ENCODE measurements at places on chromosomes 5 and 9.

- DNase-seq = no peak
These were observed 159.2 kb downstream of the NSG2 start for GRCh38 chr5:174204535-174205313.

DNA sequence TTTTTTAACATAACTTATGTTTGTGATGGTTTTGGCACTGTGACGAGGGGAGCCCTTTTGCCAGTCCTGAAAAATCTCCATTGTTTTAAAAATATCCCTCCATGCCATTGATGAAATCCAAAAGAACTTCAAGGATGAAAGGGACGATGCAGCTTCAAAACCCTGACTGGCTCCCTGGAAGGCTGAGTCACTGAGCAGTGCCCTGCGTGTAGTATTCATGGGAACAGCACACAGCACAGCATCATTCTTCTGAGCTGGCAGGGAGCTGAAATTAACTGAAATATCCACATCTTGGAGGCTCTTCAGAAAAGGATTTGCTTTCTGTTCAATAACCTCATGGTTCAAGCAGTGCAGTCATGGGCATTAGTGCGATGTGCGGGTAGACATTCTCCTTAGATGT, 29.7 kb downstream of the PDE4D start:
- no peak for DNase-seq

DNA sequence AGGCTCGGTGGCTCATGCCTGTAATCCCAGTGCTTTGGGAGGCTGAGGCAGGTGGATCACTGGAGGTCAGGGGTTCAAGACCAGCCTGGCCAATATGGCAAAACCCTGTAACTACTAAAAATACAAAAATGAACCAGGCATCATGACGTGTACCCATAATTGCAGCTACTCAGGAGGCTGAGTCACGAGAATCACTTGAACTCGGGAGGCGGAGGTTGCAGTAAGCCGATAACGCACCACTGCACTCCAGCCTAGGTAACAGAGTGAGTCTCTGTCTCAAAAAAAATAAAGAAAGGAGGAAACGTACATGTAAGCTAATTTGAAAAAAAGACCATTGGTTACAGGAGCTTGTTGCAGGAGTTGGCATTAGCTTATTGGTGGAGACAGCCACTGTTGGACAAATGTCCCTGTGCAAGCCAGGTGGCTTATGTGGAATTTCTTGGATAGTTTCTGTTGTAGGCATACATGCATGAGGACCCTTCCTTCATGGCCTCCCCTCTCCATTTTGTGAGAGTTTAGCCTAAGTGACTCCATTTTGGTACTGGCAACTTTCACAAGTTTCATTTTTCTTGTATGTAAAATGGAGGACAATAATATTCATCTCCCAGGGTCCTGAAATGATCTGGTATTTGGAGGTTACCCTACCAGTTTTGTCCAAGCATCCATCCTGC, 16.8 kb upstream of the RAB14 start:
- no peak for DNase-seq

- DNase-seq = no peak
These were observed 928 bp upstream of the SELENOP start for GRCh38 chr5:42812620-42813019.

- DNase-seq = no peak
These were observed 4.1 kb upstream of the HDHD3 start for GRCh38 chr9:113380869-113381378.

- no peak for DNase-seq
These were observed 96.1 kb downstream of the C9orf152 start for GRCh38 chr9:110111868-110112267.

DNA sequence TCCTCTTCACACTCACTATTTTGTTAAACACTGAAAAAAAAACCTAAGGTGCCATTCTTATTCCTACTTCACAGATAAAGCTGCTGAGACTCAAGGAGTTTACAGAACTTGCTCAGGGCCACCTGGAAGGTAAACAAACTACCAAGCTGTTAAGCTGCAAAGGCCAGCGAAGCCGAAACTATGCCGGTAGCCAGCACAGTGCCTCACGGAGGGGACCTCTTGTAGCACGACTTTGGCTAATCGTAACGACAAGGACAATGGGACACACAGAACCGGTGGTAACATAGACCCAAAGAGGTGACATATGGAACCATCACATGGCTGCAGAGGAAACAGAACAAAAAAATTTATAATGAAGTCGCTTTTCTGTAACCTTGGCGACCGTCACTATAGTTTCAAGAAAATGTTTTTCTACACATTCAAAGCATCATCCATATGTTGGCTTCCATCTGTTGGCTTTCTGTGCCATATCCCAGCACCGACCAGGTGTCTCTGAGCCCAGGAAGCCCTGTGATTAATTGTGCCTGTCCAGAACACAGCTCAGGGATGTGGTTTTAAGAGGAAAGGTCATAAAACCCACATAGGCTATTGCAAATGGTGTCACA, 60.3 kb downstream of the S1PR3 start:
- DNase-seq = no peak

DNA sequence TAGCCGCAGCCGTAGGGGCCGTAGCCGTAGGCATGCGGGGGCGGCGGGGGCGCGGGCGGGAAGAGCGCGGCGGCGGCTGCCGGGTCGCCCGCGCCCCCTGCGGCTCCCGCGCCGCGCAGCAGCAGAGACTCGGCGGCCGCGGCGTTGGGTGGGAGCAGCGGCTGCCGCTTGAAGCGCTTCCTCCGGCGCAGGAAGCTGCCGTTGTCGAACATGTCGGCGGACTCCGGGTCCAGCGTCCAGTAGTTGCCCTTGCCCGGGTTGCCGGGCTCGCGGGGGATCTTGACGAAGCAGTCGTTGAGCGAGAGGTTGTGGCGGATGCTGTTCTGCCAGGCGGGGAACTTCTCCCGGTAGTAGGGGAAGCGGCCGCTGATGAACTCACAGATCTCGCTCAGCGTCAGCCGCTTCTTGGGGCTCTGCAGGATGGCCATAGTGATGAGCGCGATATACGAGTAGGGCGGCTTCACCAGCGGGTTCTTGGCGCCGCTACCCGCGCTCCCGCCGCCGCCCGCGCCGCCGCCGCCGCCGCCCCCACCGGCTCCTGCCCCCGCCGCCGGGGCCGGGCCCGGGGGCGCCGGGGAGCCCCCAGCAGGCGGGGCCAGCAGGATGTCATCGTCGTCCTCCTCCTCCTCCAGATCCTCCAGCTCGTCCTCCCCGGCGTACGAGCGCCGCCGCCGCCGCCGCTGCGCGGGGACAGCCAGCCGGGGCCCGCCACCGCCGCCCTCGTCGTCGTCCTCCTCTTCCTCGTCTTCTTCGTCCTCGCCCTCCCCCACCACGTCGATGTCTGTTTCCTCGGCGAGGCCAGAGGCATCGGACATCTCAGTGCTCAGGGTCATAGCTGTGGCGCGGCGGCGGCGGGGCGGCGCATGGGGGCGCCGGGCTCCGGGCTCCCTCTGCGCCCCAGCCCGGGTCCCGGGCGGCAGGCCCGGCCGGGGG, 781 bp downstream of the FOXD1 start:
- peak; percentile 32 for DNase-seq

DNA sequence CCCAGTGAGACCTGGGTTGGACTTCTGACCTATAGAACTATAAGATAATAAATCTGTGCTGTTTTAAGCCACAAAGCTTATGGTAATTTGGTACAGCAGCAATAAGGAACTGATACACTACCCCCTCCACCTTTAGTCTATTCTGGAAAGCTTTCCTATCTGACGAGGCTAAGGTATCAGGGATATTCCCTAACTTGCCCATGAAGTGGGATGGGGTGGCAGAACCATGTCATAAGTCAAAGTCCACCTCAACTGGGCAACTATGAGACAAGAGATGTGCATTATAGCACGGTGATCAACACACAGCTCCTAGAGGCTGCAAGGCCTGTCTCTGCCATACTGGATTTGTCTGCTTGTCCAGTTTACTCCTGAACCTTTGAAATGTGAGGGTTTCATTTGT, 146.8 kb upstream of the RAD23B start:
- DNase-seq = no peak

DNA sequence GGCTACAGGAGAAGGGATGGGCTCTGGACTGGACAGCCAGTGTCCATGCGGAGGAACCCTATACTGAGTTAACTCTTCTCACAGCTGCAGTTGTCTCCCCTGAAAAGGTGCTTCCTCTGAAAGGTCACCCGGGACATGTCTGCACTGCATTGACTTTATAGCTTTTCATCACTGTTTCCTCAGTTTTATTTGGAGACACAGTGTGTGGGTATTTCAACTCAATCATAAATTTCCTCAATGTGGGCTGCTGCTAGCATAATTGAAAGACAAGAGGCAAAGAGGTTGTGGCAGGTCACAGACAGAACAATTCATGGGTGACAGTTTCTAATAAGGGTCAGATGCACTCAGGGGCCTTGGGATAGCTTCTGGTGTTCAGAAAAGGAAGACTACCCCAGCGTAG, 336.8 kb downstream of the KDM4C start:
- no peak for DNase-seq

- DNase-seq = no peak
These were observed 20.0 kb downstream of the F2R start for GRCh38 chr5:76735762-76736545.

DNA sequence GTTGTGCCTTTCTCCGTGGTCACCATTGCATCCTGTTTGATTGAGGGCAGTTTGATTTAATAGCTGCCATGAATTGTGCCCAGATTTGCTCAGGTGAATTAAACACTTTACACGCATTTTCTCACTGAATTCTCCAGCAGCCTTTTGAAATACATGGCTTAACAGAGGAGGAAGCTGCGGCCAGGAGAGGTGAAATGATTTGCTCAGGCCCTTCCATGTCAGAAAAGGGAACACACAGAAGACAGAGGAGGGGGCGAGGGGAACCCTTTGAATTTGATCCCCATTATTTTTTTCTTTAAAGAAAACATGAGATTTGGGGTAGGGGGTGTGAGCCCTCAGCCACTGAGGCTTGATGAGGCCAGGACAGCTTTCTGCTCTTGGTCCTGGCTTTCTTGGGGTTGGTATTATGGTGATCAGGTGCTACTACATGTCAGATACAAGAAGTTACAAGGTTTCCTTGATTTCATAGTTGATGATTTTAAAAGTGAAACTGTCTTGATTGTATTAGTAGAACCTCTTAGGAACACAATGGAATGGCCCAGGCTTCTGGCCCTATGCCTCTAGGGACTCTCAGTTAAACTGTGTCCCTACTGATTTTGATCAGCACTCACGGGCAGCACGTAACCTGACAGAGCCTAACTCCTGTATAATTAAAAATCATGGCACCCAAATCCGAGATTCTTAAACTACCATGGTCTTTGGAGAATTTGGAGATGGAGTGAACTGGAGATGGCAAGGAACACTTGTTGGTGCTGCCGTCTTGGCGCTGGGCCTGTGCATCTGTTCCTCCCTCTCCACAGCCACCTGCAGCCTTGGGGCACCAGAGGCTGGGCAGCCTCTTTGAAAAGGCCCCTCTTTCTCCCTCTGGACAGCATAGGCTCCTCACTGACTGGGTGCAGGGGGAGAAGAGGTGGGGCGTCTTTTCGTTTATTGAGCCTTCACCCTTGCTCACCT, 107.9 kb downstream of the TRIO start:
- DNase-seq = no peak

DNA sequence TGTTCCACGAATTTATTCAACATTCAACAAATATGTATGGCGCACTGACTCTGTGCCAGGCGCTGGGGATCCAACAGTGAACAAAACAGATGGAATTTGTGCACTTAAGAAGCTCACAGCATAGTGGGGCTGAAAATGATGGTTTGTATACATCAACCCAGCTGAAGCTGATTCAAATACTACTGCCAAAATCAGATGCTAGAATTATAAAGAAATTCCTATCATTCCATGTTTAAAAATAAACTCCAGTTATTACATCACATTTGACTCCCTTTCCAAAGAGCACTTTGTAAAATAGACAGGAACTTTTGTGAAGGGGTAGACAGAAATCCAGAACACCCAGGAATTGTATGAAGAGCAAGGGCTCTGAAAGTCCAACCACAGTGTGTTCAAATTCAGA, 54.1 kb downstream of the ZNF608 start:
- no peak for DNase-seq

GRCh38 chr5:8598356-8598755, 729.4 kb downstream of the MTRR start:
- no peak for DNase-seq

DNA sequence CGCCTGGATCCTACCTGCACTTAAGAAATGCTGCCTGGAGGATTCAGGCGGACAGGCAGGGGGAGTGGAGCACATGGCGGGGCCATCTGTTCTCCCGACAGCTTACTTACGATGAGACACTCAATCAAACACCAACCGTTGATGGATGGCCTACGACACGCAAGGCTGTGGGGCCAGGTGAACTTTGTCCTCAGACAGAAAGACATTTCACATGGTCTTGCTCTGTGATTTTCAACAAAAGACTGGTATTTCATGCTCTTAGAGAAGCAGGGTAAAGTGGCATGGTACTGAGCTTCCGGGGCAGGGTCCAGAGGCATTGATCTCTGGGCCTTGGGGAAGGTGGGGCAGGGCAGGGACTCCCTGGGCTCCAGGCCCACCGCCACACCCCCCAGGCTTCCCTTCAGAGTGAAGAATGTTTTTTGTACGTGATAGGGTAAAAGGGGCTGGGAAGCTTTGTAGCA, 9.1 kb upstream of the OLFM1 start:
- DNase-seq = no peak

DNA sequence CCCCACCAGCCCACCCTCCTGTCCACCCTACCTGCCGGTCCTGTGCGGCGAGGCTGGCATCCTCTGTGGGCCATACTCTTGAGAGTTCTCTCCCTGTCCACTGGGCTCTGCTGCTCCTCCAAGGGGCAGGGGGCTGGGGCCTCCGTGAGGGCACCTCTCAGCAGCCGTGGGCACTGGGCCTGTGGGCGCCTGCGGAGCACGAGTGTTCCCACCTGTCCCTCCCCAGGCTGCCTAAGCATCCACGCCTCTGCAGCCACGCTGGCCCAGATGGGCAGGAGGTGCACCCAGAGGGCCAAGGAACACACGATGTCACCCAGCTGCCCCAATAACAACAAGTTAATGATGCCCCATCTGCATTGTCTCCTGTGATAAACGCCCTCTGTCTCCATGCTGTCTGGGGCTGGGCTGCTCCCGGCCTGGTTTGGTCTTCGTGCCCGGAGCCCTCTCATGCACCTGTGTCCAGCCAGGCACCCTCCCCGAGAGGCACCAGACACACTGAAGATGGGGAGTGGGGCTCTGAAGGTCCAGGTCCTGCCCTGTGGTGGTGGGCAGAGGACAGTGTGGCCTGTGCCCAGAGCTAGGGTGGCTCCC, 114.5 kb downstream of the RXRA start:
- no peak for DNase-seq

GRCh38 chr9:72726947-72727346, 205.5 kb downstream of the TMC1 start:
- peak; percentile 100 for DNase-seq

DNA sequence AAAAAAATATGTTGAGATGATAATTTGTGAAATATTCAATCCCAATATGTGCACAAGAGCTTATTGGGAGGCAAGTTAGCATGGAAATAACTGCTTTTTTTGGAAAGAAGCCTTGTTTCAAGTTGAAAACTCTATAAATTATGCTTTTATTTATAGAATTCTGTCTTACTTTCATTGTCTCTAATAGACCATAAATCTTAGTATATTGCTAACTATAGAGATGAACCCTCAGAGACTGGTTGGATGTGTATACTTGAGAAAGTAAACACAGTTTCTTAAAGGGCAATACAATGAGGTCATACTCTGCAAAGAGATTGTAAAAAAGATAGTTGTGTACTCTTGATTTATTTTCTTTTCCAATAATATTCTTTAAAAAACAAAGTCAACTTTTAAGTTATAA, 530.3 kb downstream of the SPATA31D1 start:
- no peak for DNase-seq
